Thyroid gland (tissue), 4 donors: ENCODE measurements at places on chromosomes 1 and 21. TPM values are rescaled to one million over a fixed set of nuclear protein-coding genes. Genes with fewer than 3 reads are reported as not detected.

SPAG17 gene
- total RNA-seq = 14.6 TPM

SPOCD1 gene
- 0.22 TPM for total RNA-seq

ZNF496 gene
- 34.0 TPM for total RNA-seq

ZC3H12A gene
- 6.0 TPM for total RNA-seq

RAB3B gene
- total RNA-seq = not detected

RGS13 gene
- not detected for total RNA-seq
